ENCODE measurements at places on chromosomes 5 and 9.

DNA sequence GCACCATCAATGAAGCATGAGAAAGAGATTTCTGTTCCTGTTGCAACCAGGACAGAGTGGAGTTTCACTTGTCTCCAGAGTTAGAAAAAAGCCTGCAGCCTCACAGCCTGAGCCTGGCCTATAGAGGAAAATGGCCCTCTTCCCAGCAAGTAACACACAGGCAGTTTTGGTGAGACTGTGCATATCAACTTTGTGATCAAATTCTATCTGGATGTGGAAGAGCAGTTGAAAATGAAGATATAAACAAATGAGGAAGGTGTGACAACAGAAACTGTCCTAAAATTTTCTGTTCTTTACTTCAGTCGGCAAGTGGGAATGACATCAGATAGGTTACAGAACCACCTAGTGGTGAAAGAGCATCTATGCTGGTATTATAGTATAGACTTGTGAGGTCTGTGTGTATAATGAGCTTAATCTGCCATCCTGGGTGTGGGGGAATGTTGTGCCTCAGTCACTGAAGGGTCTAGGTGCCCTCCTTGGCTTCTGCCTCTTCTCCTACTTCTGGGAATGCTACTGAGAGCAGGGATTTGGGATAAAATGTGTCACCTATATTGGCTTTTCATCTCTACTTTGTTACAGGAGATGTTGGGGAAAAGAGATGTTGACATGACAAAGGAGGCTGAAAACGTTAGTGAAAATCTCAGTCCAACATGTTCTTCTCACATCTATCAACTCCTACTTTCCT is 28.2 kb downstream of the YIPF5 start:
- DNase-seq = peak; percentile 64

DNA sequence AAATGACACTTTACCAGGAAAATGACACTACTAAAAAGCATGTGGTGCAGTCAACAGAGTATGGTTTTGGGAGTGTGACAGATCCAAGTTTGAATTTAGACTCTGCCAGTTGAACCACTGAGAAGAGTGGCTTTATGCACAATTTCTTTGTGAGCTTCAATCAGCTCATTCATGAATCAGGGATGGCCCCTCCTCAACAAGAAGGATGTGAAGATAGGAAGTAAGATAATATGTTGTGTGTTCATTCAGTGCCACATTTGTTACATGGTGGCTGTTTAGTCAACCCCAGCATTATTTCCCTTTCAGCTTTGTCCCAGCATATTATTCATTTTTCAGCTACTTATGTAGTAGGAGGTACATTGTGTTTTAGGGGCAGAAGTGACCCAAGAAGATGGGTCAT is 140.1 kb downstream of the TLE4 start:
- DNase-seq = no peak

DNA sequence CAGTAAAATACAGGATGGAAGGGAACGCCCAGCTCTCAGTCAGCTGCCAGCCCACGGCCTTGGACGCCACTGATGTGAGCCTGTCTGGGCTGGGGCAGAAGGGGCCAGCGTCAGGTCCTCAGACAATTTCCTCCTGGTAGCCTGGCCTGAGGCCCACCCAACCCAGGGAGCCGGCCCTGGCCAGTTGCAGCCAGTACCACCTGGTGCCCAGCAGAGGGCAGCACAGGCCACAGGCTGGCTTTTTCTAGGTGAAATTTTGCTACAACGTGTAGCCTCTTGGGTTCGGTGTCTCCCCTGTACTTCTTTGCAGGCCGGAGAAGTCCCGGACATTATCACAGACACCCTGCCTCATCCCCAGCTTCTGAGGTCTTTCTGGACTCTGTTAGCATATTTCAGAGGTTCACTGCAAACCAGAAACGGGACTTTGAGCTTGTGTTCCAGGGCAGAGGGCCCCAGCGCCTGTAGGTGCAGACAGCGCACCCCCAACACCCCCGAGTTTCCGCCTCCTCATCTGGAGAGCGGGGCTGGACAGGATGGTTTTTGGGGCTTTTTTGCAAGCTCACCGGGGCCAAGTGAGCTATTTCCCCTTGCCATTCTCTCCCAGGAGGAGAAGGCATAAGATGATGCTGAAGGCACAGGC is 45.9 kb upstream of the KCNMB1 start:
- peak; percentile 46 for DNase-seq

GRCh38 chr5:72630081-72630480 is 122.9 kb upstream of the ZNF366 start:
- DNase-seq = no peak

DNA sequence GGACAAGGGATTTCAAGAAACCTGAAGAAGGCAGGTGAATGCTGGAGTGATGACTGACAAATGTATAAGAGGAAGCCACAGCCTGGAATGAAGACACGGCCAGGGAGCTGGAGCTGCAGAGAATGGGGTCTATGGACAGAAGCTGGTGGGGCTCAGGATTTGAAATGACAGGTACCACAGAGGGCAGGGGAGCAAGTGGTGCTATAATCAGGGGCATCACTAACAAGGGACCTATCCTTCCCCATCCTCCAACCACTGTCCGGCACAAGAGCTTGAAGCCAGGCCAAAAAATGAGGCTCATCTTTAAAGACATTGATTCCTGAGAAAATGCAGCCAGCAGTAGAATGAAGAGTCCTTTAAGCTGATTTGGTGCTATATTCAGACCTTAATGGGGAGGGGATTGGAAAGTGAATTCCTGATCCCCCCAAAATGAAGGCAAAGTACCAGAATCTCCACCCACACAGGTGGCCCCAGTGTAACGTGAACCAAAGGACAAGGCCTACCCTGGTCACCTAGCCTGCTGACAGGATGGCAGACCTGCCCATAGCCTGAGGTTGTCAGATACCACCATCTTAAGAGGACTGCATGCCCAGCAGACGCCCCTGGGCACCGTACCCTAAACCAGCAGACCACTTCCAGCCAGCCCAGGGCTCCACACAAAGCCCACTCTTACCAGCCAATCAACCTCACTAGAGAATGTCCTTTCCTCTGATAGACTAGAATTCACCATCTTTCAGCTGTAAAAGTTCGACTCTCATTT is 109.2 kb downstream of the SAXO1 start:
- DNase-seq = no peak

- DNase-seq = peak; percentile 28
Measured at GRCh38 chr9:98255061-98255577, 330 bp downstream of the TBC1D2 start.
